ENCODE measurements at places on chromosomes 16 and 17.

DNA sequence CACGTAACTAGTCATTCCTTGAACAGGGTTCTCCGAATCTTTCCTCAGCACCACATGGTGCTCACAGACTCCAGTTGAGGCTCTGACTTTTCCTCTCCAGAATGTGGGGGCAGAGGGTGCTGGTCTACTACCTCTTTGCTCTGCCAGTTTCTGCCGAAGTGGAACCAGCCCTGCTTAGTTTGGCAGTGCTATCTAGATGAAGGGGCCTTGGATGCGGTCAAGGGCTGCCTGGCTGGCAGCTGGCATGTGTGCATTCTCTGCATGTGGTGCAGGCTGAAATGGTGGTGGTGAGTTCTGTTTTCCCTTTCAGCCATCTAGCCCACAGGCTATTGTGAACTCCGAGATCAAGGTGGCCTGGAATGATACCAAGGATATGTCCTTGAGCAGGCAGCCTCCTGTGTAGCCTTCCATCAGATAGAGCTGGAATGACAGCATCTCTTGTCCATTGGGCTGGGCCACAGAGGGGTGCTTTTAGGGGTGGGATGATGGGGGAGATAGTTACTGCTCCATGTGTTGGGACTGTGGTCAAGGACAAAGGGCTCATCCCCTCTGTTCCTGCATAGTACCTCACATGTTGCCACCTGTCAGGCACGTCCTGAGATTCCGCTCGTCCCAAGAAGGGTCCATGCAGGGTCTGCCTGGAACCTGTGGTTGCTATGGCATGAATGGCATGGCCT lies 2.0 kb downstream of the DYNLL2 start:
- peak; percentile 22 for DNase-seq

DNA sequence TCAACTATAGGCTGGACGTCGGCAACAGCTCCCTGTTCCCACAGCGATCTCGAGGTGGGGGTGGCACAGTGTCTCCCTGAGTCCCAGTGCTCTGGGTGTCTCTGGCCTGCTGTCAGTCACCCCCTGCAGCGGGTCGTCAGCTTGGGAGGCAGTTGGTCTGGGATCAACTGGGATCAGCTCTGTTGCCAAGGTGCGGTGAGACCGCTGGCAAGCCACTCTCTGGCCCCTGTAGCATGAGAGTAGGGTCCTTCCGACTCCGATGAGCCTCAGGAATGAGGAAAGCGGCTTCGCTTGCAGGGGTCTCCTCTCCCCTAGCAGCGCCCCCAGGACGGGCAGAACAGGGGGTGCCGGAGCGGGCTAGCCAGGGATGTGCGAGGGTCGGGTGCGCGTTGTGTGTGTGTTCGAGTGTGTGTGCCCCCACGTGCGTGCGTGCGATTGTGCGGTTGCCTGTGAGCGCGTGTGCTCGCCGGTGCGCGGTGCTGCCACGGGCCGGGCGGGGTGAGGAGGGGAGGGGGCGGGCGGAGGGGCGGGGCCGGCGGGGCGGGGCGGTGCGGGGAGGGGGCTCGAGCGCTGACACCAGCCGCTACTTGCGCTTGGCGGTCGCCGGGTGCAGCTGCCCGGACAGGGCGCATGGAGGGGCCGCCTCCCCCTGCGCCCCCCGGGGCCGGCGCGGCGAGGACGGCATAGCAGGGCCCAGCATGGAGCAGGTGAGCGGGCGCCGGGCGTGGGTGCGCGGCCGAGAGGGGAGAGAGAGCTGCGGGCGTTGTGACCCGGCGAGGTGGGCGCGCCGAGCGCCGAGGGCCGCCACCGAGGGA lies 9.4 kb upstream of the ARHGAP23 start:
- DNase-seq: no peak

GRCh38 chr16:66428682-66429251 lies 1.7 kb downstream of the BEAN1 start:
- DNase-seq: no peak

GRCh38 chr17:65166787-65167186 lies 29.6 kb downstream of the RGS9 start:
- no peak for DNase-seq

GRCh38 chr17:1713160-1713877 lies 3.1 kb upstream of the TLCD2 start:
- no peak for DNase-seq

GRCh38 chr16:70694088-70694867 lies 8.4 kb upstream of the MTSS2 start:
- peak; percentile 49 for DNase-seq

DNA sequence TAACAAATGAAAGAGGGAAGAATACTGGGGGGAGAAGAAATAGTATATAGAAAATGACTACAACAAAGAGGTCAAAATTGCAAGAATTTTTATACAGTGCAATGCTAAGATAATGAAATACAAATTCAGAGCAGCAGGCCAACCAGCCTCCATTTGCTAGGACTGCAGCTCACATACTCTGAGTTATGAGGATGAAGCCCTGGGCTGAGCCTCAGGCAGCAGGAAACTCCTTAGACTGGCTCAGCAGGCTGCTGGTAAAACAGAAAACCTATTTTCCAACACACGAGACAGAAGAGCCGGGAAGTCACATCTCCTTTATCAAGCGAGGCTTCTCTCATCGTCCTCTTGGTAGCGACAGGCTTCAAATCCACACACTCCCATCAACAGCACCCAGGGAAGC lies 296.5 kb downstream of the SLC39A11 start:
- DNase-seq: no peak

DNA sequence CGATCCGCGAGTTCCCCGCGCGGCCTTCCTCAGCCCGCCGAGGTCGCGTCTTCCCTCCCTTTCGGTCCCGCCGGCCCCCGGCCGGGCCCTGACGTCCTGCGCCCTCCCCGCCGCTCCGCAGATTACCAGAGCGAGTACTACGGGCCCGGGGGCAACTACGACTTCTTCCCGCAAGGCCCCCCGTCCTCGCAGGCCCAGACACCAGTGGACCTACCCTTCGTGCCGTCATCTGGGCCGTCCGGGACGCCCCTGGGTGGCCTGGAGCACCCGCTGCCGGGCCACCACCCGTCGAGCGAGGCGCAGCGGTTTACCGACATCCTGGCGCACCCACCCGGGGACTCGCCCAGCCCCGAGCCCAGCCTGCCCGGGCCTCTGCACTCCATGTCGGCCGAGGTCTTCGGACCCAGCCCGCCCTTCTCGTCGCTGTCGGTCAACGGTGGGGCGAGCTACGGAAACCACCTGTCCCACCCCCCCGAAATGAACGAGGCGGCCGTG lies 5.4 kb downstream of the LHX1 start:
- DNase-seq: no peak

GRCh38 chr16:66705790-66706505 lies 9.4 kb upstream of the CMTM4 start:
- no peak for DNase-seq

GRCh38 chr17:59221159-59221847 lies 992 bp downstream of the GDPD1 start:
- DNase-seq: no peak

DNA sequence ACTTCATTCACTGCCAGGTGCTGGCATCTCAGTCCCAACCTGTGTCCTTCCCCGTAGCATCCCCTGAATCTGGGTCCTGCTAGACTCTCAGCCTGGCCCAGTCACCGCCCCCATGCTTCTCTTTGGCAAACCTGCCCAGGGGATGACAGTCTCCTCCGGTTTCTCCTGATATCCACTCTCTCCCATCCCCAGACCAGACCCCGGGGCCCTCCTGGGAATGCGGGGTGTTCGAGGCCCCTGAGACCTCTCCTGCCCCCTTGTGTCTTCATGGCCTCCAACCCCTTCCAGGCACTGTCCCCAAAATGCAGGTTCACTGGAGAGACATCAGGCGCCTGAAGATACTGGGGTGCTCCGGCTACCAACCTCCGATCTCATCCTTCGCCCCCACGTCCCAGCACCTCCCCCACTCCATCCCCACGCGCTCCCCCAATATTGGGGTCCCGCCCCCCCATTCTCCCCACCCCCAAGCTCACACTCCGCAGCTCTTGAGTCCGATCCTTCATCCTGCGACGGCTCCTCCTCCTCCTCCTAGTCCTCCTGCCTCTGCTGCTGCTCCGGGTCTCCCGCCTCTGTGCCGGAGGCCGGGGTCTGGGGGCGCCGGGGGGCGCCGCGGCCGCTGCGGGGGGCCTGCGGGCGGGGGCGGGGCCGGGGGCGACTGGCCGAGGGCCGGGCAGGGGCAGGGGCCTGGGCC lies 399 bp downstream of the STX1B start:
- no peak for DNase-seq

DNA sequence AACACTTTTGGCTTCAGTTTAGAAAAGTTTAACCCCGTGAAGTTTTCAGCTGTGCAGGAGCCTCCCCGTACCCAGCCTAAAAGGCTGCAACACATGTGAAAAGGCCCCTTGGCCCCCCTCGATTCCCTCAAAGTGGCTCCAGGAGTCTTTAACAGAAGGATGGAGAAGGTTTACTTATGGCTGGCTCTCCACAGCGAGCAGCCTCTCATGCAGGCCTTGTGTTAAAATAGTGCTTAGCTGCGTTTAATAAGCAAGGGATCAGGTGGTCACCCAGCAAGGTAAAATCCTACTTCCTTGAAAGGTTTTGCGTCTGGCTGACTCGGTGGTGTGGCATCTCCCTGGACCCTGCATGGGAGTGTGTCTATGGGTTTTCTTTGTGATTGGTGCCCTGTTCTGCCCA lies 8.4 kb upstream of the CYLD start:
- no peak for DNase-seq

- DNase-seq: no peak
These were observed 5.1 kb upstream of the PLXDC1 start for GRCh38 chr17:39156491-39156890.

GRCh38 chr16:56679078-56679730 lies 3.1 kb upstream of the MT1X start:
- no peak for DNase-seq

- DNase-seq: no peak
These were observed 84.6 kb downstream of the KANSL1 start for GRCh38 chr17:46108550-46109110.

DNA sequence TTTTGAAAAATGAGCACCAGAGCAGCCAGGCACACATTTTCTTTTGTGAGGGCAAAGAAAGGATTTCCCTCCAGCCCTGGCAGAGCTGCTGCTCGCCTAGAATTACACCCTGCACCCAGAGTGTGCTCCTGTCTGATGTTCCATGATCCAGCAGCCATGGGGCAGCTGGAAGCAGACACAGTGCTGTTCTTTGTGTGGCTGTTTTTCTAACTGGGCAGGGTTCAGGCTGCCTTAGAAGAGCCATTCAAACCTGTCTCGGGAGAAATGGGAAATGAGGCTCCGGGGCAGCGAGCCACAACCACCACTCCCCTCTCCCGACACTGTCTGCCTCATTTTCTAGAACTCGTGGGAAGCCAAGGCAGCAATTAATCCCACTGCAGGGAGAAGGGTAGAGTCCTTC lies 28.9 kb downstream of the LITAF start:
- DNase-seq: no peak

DNA sequence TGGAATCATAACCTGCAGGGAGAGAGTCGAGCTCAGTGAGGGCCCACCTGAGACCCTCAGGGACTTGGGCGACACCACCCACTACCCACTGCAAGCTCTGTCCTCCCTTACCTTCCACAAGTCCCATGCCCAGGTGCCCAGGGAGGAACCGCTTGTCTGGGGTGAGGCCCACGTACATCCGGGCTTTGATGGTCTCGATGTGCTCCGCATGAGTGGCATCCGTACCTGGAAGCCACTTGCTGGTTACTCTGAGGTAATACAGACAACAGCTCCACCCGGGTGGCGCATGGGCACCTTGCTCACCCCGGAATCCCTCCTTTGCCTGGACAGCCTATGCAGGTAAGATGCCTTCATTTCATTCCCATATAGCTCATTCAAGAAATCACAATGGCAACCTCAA lies 24.8 kb downstream of the MIEF2 start:
- DNase-seq: no peak

- DNase-seq: no peak
These were observed 17.3 kb downstream of the TBX4 start for GRCh38 chr17:61469474-61469873.

GRCh38 chr17:12709063-12709462 lies 43.4 kb downstream of the MYOCD start:
- DNase-seq: no peak

DNA sequence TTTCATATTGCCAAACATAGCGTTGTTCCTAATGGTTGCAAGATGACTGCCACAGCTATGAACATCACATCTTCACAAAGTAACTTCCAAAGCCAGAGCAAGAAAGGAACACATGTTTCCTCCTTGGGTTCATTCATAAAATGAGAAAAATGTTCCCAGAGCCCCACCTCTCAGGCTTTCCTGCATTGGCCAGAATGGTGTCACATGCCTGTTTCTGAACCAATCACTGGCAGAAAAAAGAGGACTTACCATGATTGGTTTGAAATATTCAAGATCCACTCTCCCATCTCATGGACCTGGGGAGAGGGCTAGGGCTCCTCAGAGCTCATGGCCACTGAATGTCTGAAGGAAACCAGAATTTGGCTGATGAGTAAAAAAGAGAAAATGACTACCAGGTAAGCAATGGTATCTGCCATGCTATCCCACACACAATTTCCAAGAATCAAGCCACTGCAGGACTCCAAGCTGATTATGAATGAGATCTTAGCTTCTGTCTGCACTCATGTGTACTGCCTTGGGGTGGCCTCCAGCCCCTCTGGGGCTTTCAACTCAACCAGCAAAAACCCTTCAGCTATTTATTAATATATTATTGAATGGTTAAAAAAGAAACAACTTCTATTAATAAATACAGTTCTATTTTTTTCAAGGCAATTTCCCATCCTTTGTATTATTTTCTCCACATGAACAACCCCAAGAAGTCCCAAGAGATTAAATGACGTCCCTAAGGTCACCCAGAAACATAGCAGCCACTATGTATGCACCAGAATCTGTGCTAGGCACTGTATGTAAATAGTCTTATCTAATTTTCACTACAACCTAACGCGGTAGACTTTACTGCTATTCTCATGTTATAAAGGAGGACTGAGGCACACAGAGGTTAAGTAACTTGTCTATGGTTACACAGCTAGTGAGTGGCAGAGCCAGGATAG lies 61.4 kb upstream of the TMC5 start:
- no peak for DNase-seq

DNA sequence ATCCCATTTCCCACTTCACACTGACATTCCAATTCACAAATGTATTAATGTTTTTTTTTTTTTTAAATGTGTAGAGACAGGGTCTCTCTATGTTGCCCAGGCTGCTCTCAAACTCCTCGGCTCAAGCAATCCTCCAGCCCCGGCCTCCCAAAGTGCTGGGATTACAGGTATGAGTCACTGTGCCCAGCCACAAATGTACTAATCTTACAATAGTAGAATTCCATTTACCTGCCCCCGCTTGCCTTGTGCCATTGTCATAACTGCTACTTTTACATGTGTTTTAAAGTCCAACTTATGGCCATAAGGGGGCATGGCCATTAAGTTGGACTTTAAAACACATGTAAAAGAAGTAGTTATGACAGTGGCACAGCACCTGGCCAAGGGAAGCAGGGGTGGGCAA lies 4.6 kb downstream of the MMP28 start:
- DNase-seq: no peak

DNA sequence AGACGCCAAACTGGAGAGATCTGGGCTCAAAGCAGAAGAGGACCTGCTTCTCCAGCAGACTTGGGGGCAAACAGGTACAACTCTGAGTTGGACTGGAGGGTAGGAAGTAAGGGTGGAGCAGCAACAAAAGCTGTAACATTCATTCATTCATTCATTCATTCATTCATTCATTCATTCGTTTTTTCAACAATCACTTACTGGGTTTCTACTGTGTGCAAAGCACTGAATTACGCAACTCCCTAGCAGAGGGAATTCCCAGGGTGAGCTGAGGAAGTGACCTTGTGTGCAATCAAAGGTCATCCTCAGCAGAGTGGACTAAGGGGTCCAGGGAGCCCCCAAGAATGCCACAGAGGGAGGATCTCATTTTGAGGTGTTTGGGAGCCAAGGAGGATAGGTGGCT lies 231.1 kb upstream of the SDK2 start:
- no peak for DNase-seq

Measured in NCI-H446 (cell line).